ENCODE measurements at places on chromosomes 3 and 15. TPM values are rescaled to one million over a fixed set of nuclear protein-coding genes. Genes with fewer than 3 reads are reported as not detected.

The CHRNA3 gene
- 0.20 TPM for total RNA-seq

The PRR20G gene
- total RNA-seq, result 0.54 TPM

The MAP1A gene
- 0.81 TPM for total RNA-seq

The ZIC1 gene
- total RNA-seq, result not detected

The GUCA1C gene
- total RNA-seq, result not detected

The RARB gene
- total RNA-seq, result 8.8 TPM

The SEMA7A gene
- 2.0 TPM for total RNA-seq

The PPP2R3A gene
- total RNA-seq, result 3.6 TPM

The FANCD2OS gene
- total RNA-seq, result not detected

The XIRP1 gene
- 0.06 TPM for total RNA-seq

The BMF gene
- total RNA-seq, result 1.6 TPM

The BNC1 gene
- total RNA-seq, result 0.48 TPM

Data from A549 treated with ZK216348 at 1 μM for 4 hours (cell line).